Stimulated activated CD4-positive, alpha-beta T cell treated with anti-CD3 and anti-CD28 coated beads, Interleukin-1b, Interleukin-23, amount 100 ng/mL, for 4 hours (primary cell): ENCODE measurements at places on chromosomes 5 and 9.
A peak's percentile ranks its signal among the peaks of the same experiment; 100 is the strongest.

DNA sequence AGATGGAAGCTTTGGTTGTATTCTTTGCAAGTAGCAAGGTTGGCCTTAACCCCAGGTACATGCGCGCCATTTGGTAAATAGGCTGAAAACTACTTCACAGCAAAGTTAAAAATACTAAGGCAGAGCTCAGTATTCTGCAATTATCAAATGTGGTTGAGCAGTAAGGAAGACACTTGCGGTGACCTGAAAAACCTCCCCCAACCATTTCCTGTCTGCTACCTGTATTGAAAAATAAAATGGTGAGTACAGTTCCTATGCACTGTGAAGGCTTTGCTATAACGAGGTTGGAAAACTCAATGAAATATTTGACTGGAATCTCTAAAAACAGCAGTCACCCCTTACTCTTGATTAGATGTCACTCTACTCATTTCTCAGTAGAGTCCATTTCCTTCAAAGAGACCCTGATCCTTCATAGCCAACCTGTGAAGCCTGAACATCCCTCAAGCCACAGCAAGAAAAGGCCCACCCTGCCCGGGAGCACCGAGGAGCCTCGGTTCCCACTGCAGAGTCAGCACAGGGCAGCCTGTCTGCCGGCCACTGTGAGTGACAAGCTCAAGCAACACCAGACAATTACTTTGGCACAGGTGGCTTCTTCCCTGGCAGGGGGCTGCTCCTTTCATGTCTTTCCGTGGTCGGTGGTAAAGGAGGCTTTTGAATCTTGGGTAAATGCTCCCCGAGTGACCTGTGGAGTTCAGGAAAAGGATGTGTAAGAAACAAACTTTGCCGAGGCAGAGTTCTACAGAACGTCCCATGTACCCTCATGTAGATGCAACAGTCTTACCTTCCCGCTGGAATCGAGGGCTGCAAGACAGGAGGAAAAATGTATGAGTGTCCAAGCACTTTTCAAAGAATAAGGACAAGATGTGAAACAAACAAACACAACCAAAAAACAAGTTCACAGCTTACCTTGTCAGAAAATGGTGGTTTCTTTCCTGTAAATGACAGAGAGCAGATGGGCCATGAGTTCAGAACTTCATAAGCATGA, 29.6 kb downstream of the C5orf58 start:
- DNase-seq = no peak

- DNase-seq = peak; percentile 26
Observed at GRCh38 chr5:96809921-96810320, 2.2 kb upstream of the ERAP1 start.

DNA sequence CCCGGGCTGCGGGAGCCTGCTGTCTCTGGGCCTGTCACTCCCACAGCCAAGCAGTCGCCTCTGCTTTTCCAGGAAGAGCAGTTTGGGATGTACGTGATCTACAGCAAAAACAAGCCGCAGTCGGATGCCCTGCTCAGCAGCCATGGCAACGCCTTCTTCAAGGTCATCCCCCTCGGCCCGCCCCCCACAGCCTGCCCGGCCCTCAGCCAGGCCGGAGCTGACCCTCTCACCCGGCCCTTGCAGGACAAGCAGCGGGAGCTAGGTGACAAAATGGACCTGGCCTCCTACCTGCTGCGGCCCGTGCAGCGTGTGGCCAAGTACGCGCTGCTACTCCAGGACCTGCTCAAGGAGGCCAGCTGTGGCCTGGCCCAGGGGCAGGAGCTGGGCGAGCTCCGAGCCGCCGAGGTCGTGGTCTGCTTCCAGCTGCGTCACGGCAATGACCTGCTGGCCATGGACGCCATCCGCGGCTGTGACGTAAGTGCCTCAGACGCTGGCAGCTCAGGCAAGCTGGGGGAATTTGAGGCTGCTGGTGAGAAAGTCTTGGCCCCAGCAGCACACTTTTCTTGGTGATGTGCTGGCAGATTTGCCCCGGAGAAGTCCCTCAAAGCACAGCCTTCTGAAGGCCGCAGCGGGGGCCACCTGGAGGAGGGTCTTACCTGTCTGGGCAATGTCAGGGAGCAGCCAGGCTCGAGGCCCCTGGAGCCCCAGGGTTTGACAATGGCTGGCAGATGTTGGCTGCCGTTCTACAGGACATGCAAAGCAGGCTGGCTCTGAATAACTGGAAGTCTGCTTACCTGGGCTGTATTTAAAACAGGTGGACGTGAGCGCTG, 20.1 kb upstream of the LRRC14B start:
- DNase-seq = no peak

GRCh38 chr5:159764283-159765134, 151.8 kb upstream of the ADRA1B start:
- DNase-seq = no peak

- no peak for DNase-seq
Observed at GRCh38 chr5:76174101-76174500, 90.9 kb downstream of the SV2C start.

- no peak for DNase-seq
Observed at GRCh38 chr9:97591535-97591934, 41.6 kb downstream of the TSTD2 start.

DNA sequence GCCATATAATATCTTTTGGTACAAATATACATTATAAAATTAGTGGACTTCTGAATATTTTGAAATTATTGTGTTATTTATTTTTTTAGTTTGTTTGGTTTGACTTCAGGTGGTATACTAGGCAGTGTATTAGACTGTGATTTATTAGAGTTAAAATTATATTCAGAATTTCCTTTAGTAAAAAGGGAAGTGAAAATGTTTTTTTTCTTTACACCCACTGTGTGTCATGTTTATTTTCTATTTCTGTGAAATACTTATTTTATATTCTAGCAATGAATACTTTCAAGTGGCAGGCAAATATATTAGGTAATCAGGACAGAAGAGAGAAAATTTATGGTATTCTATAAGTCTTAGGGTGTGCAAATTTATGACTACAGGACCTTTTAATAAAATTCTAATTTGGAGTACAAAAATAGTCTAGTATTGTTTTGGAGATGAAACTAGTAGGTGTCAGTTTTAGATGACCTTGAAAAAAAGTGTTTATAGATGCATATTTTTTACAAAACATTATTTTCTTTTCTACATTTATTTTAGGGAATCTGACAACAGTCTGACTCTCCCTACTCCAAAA, 8.8 kb downstream of the CSNK1G3 start:
- no peak for DNase-seq

GRCh38 chr5:177524941-177525655, 8.3 kb upstream of the DDX41 start:
- no peak for DNase-seq

- no peak for DNase-seq
Observed at GRCh38 chr5:74093561-74093960, 467.6 kb downstream of the ARHGEF28 start.

GRCh38 chr9:12703996-12704395, 10.8 kb downstream of the TYRP1 start:
- DNase-seq = no peak

DNA sequence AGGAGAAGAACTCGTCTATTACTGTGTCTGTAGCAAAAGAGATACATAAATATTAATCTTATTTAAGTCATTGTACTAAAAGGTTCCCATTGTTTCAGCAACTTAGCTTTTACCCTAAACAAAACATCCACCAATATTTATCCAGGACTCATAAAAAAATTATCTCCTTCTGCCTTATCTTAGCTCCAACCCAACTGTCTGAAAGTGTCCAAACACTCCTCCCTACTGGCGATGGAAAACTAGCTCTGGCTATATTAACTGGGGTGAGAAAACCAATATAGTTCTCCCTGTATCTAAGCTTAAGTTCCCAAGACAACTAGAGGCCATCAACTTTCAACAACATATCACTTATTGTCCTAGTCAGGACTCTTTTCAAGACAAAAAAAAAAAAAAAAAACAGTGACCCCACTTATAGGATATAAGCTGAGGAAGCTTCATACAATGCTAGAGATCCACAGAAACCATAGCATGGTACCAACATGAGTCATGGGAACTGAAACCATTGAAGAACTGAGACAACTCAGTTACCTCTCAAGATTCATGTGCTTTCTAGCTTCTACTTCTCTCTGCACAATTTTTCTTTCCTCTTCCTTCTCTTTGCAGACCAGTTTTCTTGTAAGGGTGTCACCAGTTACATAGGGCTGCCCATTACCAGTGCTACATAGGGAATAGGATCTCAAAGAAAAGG, 150.7 kb upstream of the RASA1 start:
- DNase-seq = no peak

- DNase-seq = no peak
Observed at GRCh38 chr9:88808019-88808656, 183.1 kb upstream of the S1PR3 start.

DNA sequence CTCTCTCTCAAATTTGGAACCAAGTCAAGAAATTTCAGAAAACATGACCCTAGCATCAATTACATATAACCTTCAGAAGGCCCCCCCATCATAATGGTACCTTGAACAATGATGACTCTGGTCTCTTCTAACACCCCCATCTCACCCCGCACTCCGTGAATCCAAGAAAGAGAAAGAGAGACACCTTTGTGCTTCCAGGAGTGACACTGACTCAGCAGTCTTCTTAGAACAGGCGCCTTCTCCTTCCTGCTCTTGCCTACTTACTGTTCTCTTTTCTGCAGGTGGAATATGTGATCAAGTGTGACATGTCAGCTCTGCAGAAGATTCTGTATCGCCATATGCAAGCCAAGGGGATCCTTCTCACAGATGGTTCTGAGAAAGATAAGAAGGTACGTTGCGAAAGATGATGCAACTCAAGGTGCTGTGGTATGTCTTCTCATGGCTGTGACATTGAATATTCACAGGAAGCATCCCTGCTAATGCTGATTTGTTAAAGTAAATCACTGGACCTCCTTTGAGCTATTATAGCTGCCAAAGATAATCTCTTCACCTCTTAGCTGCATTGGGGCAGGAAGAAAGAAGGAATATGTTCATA, 81.3 kb downstream of the SMARCA2 start:
- DNase-seq = no peak

- DNase-seq = no peak
Observed at GRCh38 chr5:150235500-150235854, 45.6 kb downstream of the SLC6A7 start.

- no peak for DNase-seq
Observed at GRCh38 chr9:96270236-96270744, 31.7 kb downstream of the HSD17B3 start.

- DNase-seq = no peak
Observed at GRCh38 chr9:104923740-104924139, 4.2 kb downstream of the ABCA1 start.

- no peak for DNase-seq
Observed at GRCh38 chr5:84028093-84028492, 307.4 kb upstream of the HAPLN1 start.

GRCh38 chr5:100188339-100188738, 346.8 kb upstream of the FAM174A start:
- no peak for DNase-seq

- DNase-seq = no peak
Observed at GRCh38 chr5:141800617-141801016, 77.6 kb downstream of the PCDH1 start.

- DNase-seq = no peak
Observed at GRCh38 chr5:154403234-154403633, 42.6 kb upstream of the SAP30L start.

DNA sequence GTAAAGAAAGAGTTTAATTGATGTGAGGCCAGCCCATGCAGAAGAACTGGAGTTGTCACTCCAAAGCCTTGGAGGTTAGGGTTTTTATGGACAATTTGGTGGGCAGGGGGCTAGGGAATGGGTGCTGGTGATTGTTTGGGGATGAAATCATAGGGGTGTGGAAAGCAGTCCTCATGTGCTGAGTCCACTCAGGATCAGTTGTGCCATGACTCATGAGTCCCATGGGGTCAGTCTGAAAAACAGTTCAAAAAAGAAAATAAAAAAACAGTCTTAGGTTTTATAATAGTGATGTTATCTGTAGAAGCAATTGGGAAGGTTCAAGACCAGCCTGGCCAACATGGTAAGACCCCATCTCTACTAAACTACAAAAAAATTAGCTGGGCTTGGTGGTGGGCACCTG, 162.3 kb downstream of the KDM4C start:
- no peak for DNase-seq

DNA sequence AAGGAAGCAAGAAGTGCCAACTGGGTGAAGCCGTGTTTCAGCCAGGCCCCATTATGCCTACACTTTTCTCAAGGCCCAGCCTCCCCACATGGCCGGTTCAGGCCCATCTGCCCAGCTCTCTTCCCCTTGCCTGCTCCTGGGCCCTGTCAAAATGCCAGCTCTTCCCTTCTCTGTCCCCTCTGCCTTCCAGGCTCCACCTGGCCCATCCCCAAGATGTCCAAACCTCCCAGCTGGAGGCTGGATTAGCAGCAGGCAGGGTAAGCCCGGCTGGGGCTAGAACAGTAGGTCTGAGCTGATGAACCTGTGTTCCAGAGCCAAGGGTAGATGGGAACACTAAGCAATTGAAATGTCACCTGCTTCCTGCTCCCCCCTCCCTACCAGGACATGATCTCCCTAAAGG, 64.1 kb upstream of the HSPA9 start:
- no peak for DNase-seq

DNA sequence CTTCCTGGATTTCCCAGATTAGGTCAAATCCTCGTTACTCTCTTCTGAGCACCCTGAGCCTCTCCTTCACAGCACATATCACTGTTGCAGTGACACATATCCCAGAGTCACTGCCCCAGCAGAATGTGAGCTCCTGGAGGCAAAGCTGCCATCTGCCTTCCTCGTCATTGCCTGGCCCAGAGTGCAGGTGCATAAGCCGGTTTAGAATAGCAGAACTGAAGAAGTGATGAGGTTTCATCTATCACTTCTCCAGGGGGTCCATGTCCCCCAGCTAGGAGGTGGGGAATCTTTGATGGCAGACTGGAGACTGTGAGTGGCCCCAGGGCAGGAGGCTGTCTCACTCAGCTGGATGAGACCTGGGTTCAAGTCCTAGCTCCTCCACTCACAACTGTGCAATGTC, 25.8 kb downstream of the NIPAL4 start:
- no peak for DNase-seq

GRCh38 chr5:158979749-158980521, 119.8 kb downstream of the EBF1 start:
- no peak for DNase-seq

GRCh38 chr9:36748322-36748899, 175.7 kb downstream of the MELK start:
- DNase-seq = no peak

DNA sequence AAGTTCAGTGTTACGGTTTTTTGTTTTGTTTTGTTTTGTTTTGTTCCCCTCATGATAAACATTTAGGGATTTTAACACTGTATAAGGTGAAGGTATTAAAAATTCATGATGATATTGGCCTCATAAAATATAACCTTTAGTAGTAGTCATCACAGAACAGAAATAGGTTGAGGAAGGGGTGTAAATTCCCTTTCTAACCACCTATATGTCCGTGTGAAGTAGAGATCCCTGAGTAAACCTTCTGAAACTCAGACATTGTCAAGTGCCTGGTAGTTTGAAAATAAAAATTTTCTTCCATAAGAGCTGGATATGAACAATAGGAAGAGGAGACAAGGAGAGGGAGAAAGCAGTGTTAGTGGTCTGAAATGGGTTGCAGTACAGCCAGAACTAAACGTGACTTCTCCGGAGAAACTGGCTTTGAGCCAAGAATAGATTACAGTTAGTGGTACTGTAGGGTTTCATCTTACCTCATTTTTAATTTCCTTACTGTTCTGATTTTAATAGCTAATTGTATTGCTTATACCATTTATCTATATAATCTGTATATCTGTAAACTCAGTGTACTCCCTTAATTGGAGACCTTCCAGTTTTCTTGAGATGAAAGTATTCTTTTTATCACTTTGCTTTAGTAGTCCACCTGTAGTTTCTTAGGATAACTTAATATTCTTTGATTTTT, 18.3 kb downstream of the UGCG start:
- no peak for DNase-seq
